ENCODE measurements at places on chromosomes 7 and 10. TPM values are rescaled to one million over a fixed set of nuclear protein-coding genes. Genes with fewer than 3 reads are reported as not detected.
A peak's percentile ranks its signal among the peaks of the same experiment; 100 is the strongest.

Gene GHITM
- 147 TPM for polyA plus RNA-seq

Gene RAMP3
- not detected for polyA plus RNA-seq

- DNase-seq, result no peak
These were observed 19.6 kb downstream of the GIMAP5 start for GRCh38 chr7:150756858-150757257.

DNA sequence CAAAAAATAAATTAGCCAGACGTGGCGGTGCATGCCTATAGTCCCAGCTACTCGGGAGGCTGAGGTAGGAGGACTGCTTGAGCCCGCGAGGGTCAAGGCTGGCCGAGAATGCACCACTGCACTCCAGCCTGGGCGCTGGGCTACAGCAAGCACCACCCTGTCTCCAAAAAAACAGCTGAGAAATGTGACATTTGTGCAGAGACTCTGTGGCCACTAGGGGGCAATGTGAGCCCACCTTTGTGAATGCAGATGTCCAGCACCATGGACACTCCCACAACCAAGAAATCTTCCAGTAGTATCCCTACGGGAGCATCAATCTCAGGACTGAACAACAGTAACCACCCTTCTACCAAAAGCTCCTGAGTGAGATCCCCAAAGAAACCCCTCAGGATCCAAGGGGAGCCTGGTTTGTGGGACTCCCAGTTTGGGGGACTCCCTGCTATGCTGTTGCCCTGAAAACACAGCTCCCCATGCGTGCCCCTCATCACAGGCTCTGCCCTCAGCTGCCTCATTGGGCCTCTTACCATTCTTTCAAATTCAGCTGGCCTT, 6.2 kb upstream of the AHCYL2 start:
- DNase-seq, result peak; percentile 72

Gene PTF1A
- not detected for polyA plus RNA-seq

- DNase-seq, result no peak
These were observed 470.4 kb upstream of the IGFBP3 start for GRCh38 chr7:46391231-46392201.

DNA sequence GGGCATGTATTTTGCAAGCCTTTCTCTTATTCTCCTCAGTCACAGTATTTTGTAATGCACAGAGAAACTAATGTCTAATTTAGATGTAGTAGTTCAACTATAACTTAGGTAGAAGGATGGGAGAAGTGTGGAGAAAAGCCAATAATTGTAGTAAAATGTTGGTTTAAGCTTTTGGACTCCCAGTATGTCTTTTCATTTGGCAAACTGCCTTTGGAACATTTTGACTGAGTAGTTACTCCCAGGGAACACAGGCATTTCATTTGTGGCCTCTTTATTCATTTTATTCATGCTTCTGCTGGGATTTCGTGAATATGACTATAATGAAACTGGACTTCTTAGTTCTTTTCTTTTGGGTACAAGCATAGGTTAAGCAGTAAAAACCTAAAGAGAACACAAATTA, 79.0 kb downstream of the EXOC4 start:
- DNase-seq, result no peak

Gene BAMBI
- polyA plus RNA-seq, result 2.7 TPM

Gene CUZD1
- polyA plus RNA-seq, result 0.66 TPM

DNA sequence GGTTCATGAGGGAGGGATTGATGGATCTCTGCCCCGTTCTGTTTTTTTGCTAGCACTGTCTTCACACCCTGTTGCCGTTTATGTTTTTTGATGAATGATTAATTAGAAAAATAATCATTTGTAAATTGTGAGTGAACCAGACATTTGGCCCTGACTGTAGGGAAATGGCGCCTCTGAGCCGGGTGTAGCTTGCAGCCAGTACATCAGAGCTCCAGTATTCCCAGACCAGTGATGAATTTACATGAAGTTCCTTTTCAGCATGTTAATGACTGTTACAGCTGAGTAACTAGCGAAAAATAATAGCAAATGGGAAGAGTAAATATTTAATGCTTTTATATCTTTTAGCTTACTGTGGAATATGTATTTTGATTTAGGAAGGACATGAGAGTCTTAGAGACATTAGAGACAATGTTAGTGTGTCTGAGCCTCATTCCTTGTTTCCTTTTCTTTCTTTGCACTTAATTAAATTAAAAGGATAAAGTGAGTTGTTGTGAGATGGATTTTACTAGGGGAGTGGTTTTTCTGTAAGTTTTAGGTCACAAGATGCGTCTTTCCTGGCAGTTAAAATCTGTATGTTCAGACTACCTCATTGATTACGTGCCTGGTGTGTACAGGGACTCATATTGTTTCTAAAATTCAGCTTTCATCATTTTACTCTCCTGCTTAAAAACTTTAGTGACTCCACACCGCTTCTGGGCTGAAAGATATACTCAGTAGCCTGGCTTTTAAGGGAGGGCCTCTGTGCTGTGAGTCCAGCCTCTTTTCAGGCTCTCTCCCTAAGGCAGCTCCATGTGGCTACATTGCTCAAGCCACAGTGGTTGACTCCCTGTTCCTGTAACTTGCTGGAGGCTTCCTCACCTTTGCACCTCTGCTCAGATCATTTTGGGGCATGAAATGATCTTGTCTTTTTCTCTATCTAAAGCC, 86.4 kb downstream of the AUTS2 start:
- DNase-seq, result no peak

Gene MKX
- not detected for polyA plus RNA-seq

Gene LRRC4
- polyA plus RNA-seq, result 0.16 TPM

DNA sequence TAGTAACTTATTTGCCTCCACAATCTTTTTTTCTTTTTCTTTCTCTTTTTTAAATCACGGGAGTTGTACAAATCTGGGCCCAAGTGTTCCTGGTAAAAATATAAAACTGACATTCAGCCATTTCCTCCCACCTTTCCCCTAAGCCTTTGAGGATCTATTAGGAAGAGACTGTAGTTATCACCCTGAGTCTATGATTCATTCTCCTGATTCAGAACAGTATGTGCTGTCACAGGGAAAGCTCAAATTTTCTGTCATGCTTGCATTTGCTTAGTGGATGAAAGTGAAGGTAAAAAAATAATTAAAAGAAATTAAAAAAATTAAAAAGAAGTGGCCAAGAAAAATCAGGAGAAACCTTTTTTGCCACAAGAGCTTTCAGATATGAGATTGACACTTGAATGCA, 71.7 kb downstream of the KIF20B start:
- peak; percentile 20 for DNase-seq

- DNase-seq, result no peak
These were observed 41.2 kb upstream of the C1QL3 start for GRCh38 chr10:16562891-16563290.

Gene KNDC1
- polyA plus RNA-seq, result not detected

DNA sequence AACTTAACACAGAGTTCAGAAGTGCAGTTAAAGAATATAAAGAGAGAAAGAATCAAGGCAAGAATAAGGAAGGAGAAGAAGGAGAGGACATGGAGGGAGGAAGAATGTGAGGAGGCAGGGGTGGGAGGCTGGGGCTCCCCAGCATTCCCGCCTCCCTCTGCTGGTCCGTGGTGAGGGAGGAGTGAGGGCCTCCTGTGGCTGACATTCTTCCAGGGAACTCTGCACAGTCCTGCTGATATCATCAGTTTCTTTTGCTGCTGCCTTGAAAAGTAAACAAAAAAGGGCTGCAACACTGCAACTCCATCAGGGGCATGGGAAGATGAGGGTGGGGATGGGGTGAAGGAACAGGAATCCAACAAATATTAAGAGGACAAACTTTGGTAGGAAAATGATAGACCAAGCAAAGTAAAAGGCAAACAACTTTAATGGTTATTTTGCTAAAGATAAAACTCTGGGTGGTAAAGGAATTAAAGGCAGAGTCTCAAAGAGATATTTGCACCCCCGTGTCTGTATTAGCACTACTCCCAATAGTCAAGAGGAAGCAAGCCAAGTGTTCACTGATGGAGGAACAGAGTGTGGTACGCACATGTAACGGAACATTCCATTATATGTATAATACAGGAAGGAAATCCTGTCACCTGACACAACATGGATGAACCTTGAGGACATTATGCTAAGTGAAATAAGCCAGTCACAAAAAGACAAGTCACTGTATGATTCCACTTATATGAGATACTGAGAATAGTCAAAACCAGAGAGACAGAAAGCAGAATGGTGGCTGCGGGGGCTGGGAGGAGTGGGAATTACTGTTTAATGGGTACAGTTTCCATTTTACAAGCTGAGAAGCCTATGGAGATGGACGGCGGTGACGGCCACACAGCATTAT, 8.0 kb upstream of the SPOCK2 start:
- DNase-seq, result no peak

- no peak for DNase-seq
These were observed 108.7 kb downstream of the TBXAS1 start for GRCh38 chr7:139937715-139938114.

GRCh38 chr10:123519861-123520260, 146.3 kb upstream of the GPR26 start:
- no peak for DNase-seq

Gene NXPH1
- not detected for polyA plus RNA-seq

- no peak for DNase-seq
These were observed 52.8 kb downstream of the LMBR1 start for GRCh38 chr7:156840134-156840533.

- DNase-seq, result no peak
These were observed 277.4 kb downstream of the FZD1 start for GRCh38 chr7:91541641-91542040.

Gene MSMB
- polyA plus RNA-seq, result not detected

GRCh38 chr7:22417841-22418240, 60.9 kb upstream of the RAPGEF5 start:
- DNase-seq, result no peak

Gene PTPRN2
- polyA plus RNA-seq, result not detected

GRCh38 chr7:82404652-82405051, 38.9 kb downstream of the CACNA2D1 start:
- no peak for DNase-seq

DNA sequence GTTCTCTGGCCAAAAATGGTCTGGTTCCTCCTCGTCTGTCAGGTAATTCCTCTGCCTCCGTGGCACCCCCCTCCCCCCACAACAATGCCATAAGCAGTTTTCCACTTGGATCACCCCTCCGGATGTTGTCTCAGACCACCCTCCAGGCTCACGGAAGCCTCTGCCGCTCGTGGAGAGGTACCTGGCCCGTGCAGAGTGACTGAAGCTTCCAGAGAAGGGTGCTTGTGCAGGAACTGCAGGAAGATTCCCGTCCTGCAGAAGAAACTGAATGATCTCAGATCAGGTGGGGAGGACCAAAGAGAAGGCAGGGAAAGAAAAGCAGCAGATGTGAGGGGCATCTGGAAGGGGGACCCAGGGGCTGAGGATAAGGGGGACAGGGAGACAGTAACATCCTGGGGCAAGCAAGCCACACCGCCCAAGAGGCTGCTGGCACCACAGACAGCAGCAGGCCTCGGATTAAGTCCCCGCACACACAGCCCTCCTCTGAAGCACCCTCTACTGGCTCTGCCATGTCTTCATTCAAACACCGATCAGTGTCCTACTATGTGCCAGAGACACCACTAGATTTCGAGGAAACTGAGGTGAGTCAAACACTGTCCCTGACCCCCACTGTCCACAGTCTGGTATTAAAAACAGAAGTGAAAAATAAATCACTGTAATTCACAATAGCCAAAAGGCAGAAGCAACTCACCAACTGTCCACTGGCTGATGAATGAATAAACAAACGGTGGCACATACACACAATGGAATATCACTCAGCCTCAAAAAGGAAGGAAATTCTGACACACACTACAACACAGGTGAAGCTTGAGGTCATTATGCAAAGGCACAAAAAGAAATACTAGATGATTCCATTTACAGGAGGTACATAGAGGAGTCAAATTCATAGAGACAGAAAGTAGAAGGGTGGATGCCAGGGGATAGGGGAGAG, 26.4 kb downstream of the KIAA1549 start:
- DNase-seq, result no peak

Gene CEP55
- polyA plus RNA-seq, result 26.8 TPM

Gene FAM185A
- 4.5 TPM for polyA plus RNA-seq

GRCh38 chr10:45091968-45092367, 91.2 kb downstream of the ZNF22 start:
- no peak for DNase-seq

DNA sequence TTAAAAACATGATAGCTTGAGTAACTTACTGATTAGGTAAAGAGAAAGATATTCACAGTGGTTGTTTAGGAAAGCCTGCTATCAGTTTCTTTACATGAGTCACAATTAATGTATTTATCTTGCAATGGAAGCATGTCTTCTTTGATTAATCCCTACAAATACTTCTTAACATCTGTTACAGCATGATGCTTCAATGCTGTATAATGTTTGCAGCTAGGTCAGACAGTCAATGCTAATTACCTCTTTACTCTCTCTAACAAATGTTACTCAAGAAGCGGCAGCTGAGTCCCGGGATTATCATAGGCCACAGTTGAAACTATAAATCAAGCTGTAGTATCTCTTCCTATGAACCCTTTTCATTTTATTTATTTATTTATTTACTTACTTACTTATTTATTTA, 33.2 kb downstream of the ACBD5 start:
- no peak for DNase-seq

Gene VAX1
- not detected for polyA plus RNA-seq

Gene WDR11
- polyA plus RNA-seq, result 34.0 TPM

- no peak for DNase-seq
These were observed 154.4 kb downstream of the GALNT17 start for GRCh38 chr7:71286336-71286735.

- DNase-seq, result no peak
These were observed 28.6 kb upstream of the DMBT1 start for GRCh38 chr10:122531939-122532338.

GRCh38 chr10:86579883-86580520, 58.4 kb upstream of the WAPL start:
- DNase-seq, result no peak

DNA sequence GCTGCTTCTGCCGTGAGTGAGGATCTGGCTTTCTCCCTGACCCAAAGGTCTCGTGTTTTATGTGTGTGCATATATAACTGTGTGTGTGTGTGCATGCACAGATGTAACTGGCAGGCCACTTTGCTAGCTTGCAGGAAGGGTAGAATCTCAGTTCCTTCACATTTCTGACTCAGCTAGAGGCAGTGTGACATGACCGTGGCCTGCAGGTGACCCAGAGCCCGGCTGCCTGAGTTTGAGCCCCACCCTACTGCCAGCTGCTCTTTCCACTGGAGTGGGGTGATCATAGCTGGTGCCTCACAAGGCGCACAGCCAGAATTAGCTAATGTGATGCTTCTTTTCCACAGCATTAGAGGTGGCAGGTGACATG, 9.3 kb upstream of the MYL7 start:
- no peak for DNase-seq

- no peak for DNase-seq
These were observed 8.0 kb downstream of the CALHM3 start for GRCh38 chr10:103470761-103471653.

Gene MKI67
- 20.8 TPM for polyA plus RNA-seq

GRCh38 chr7:7542251-7542835, 6.7 kb upstream of the COL28A1 start:
- DNase-seq, result no peak
